HL-60 (cell line): ENCODE measurements at places on chromosomes 11 and 22.
A peak's percentile ranks its signal among the peaks of the same experiment; 100 is the strongest.

GRCh38 chr11:10709299-10710086 lies 15.9 kb upstream of the IRAG1 start:
- DNase-seq = no peak

GRCh38 chr22:44795701-44796630 lies 43.6 kb downstream of the ARHGAP8 start:
- DNase-seq = no peak

- peak; percentile 88 for DNase-seq
These were observed 1.4 kb downstream of the PLXNB2 start for GRCh38 chr22:50305923-50306566.

DNA sequence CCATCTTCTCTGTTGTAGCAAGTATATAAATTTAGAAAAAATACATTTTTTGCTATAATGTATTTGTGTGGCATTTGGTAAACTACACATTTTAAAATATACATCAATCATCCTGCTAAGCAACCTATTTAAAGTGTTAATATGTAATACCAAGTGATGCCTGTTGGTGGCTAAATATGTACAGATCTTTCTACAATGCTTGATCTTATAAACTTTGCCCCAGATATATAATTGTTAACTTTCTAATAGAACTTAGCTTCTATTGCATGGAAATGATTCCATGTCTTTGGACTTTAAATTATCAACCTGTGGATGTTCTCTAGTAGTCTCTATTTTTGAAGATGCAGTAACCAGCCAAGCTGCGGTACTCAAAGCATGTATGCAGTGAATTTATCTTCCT lies 1260.4 kb upstream of the RAG2 start:
- DNase-seq = no peak

DNA sequence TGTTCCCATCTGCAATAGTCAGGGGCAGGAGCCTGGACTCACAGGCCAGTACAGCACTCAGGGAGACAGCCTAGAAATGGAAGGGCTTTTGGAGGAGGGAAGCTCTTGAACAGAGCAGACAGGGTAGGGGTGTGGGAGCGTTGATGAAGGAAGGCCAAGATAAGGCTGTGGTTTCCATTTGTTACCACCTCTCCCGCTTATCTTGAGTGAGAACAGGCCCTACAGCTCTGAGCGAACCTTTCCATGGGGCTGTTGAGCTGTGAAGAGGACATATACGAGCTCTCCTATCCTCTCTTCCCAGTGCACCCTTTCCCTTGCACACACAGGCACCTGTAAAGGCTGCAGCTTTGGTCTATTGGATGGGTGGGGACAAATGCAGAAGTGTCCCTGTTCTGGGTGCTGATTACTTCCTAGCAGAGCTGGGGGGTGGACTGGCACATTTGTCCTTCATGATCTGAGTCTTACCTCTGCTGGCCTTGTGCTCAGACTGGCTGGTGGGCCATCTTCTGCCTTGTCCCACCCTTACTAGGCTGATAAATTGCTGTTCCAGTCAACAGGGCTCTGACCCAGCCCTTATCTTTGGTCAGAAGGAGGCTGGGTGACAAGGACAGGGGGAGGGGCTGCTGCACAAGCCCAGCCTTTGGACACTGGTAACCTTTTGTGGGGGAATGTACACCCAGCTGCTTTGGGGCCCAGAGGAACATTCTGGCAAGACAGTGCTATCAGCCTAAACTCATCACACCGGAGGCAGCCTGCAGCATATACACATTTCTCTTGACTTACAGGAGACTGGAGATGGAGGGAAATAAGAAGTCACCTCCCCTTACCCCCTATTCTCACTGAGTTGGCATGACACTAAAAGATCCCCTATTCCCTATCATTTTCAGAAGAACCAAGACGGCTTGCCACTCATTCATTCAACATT lies 80.1 kb upstream of the NNMT start:
- DNase-seq = no peak

- DNase-seq = no peak
These were observed 737 bp upstream of the MFRP start for GRCh38 chr11:119347242-119347641.

DNA sequence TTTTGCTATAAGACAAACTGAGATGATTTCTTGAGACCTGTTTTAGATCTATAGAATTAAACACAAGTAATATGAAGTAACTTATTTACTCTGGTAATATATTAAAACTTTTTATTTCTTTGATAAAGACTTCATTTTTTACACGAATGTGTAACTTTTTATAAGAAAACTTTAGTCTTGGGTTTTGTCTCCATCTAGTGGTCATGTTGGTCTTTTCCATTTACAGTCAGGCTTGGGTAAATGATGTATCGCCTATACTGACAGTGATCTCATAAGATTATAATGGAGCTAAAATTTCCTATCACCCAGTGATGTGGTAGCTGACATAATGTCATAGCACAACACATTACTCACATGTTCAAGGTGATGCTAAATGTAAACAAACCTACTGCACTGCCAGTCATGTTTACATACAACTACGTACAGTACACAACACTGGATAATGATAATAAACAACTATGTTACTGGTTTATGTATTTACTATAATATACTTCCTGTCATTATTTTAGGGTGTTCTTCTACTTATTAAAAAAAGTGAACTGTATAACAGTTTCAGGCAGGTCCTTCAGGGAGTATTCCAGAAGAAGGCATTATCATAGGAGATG lies 7.5 kb upstream of the C11orf97 start:
- peak; percentile 30 for DNase-seq

DNA sequence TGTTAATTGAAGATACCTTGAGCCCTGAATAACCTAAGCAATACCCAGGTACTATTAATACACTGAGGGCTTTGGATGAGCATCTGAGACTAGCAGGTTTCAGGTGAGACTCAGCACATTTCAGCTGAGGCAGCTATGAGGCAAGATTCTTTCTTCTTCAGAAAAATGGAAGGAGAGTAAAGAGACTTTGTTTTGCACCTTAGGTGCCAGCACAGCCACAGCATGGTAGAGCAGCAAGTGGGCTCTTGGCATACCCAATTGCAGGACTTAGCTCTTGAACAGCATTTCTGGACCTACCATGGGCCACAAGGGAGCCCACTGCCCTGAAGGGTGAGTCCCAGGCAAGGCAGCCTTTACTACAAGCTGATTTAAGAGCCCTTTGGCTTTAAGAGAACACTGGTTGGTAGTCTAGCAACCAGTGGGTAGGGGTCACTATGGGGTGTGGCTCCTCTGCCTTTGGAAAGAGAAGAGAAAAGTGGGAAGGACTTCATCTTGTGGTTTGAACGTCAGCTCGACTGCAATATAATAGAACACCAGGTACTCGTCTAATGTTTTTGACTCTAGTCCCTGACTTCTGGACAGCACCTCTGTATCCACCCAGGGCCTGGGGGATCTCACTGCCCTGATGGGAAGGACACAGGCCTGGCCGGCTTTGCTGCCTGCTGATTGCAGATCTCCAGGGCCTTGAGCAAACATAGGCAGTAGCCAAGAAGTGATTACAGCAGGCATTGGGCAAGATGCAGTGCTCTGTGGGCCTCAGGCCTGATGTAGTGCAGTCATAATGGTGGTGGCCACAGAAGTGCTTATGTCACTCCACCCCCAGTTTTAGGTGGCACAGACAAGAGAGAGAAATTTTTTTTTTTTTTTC lies 73.3 kb downstream of the GLYATL1 start:
- no peak for DNase-seq

- no peak for DNase-seq
These were observed 27.5 kb downstream of the KIRREL3 start for GRCh38 chr11:126973051-126973450.
